ENCODE measurements at places on chromosomes 11 and 22.

DNA sequence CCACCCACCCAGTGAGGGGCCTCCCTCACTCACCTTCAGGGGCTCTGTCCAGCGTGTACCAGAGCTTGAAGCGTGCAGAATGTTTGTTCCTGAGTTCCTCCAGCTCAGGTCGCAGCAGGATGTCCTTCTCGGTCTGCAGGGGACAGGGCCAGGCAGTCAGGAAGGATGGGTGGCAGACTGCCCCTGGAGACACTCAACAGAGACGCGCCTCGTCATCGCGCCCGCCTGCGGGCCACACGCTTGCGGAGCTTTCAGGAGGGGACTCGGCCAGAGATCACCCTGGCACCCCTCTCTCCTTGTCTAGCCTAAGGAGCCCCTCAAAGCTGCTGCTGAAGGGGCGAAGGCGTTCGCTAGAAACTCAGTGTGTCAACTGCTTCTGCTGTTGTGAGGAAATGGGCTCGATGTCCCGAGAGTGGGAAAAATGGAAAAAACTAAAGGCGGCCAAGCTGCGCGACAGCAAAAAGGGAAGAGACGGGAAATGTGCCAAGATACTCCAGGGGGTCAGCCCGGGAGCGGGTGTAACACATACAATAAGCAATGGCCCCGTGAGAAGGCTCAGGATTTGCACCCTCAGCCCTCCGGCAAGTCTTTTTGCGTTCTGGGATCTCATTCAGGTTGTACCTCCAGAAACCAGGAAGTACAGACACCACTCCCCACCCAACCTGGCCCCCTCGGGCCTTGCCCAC is 9.2 kb upstream of the POLDIP3 start:
- no peak for DNase-seq

GRCh38 chr11:32418836-32419235 is 16.5 kb downstream of the WT1 start:
- no peak for DNase-seq

DNA sequence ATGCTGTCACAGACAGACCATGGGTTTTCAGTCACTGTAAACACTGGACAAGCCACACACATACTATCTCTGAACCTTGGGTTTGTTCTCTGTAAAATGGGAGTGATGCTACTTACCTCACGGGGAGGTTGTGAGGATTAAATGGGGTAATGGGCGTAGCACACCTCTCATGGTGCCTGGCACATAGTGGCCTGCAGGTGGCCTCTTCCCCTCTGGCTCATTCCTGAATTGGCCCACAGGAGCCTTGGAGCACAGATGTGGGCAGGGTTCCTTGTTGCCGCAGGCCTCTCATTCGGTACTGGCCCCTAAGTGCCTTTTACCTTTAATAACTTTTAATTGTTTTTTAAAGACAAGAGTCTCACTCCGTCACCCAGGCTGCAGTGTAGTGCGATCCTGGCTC is 11.7 kb downstream of the MICAL2 start:
- DNase-seq = no peak

DNA sequence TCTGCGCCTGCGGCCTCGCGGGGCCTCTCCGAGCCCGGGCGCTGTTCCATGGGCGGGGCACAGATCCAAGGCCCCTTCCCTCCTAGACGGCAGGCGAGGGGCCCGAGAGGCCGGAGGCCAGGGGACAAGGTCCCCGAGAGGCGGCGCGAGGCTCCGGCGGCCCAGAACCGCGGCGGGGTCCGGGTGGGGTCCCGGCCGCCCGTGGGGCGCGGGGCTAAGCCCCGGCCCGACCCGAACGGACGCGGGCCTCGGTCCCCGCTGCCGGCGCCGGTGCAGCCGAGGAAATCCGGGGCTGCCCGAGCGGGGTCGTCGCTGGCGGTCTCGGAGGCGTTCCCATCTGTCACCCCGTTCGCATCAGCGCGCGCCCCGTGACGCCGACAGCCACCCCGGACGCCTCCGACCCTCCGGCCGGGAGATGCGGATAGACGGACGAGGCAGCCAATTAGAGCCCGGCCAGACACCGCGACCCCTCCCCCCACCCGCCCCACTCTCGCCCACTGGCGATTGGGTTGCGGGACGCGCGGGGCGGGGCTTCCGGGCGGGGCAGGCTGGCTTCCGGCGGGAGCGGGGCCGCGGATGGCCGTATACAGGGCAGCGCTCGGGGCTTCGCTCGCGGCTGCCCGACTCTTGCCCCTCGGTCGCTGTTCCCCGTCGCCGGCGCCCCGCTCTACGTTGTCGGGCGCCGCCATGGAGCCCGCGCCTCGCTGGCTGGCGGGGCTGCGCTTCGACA is at the start of gene SELENOO:
Gene SELENOO (plus strand): TSS at position 551 of the 730 bp plus-strand sequence. CDS start 26 bp downstream, at position 577.
- DNase-seq = no peak

DNA sequence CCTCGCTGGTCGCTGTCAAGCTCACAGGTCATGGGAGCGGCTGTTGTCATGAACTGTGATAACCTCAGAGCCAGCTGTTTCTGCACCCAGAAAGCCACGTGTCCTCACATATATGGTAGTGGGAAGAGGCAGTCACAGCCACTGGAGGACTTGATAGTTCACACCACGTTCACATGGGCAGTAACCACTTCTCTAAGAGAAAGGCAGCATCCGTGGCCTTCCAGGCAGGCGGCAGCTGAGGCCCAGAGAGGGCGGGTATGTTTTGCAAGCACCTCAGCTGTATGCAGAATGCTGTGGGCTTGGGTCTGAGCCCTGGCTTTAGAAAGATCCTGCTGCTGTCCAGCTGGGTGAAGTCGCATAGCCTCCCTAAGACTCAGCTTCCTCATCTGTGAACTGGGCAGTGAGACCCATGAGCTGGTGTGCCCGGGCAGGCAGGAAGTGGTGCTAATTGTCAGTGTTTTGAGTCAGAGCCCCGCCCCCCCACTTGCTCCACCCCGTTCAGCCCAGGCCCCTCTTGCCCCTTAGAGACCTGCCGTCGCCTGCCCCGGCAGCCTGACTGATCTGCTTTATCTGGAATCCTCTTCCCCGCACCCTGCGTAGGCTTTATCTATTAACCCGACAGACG is 13.3 kb downstream of the TTC38 start:
- DNase-seq = no peak

DNA sequence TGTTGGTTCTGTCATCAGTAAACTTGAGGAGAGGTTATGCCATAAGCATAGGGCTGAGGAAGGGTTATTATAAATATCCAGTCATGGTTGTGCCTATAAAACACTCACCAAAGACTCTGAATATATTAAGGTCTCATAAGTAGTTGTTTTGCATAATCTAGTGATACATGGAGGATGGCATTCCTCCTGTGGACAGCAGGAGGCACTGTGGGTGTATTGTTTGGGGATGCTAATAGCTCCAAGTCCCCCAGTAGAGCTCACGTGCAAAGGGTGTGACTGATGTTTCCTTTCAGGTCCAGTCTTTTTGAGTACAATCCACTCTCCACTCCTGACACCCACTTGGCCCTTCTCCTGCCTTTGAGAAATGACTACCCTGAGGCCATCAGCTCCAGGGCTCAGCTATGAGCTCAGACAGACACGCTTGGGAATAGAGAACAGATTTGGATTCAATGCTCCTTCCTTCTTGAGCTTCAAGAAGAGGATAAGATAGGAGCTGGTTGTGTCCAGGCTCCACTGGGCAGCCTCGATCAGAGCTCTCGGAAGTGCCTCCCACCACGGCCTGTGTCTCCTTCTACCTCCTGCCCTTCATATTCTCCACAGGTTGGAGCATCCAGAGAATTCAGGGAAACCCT is 85.2 kb upstream of the IGLL5 start:
- no peak for DNase-seq

- no peak for DNase-seq
These were observed 22.3 kb downstream of the PPFIBP2 start for GRCh38 chr11:7536100-7536499.

- no peak for DNase-seq
These were observed 84.9 kb upstream of the HMGXB4 start for GRCh38 chr22:35172442-35172841.

- DNase-seq = no peak
These were observed 2.8 kb upstream of the KCNJ5 start for GRCh38 chr11:128888034-128888985.

GRCh38 chr11:72637198-72637597 is 37.0 kb downstream of the PDE2A start:
- no peak for DNase-seq

DNA sequence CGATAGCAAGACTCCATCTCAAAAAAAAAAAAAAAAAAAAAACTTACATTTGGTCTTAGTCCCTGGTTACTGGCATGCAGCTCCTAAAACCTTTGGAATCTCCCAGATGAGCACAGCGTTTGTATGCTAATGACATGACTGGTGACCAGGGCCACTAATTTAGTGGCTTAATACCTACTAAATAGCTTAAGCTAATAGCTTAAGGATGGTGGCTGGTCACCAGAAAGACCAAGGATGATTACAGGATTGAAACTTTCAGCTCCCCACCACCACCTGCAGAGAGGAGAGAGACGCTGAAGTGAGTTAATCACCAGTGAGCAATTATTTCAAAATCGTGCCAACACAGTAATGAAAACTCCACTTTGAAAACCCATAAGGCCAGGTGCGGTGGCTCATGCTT is 37.1 kb downstream of the DENND5A start:
- no peak for DNase-seq

GRCh38 chr11:118633319-118633690 is 25.9 kb downstream of the PHLDB1 start:
- no peak for DNase-seq

- no peak for DNase-seq
These were observed 157.2 kb upstream of the TMEM45B start for GRCh38 chr11:129658526-129658867.

GRCh38 chr11:75487365-75487764 is 38.4 kb downstream of the GDPD5 start:
- DNase-seq = no peak

- no peak for DNase-seq
These were observed 740.5 kb upstream of the API5 start for GRCh38 chr11:42571131-42571877.

DNA sequence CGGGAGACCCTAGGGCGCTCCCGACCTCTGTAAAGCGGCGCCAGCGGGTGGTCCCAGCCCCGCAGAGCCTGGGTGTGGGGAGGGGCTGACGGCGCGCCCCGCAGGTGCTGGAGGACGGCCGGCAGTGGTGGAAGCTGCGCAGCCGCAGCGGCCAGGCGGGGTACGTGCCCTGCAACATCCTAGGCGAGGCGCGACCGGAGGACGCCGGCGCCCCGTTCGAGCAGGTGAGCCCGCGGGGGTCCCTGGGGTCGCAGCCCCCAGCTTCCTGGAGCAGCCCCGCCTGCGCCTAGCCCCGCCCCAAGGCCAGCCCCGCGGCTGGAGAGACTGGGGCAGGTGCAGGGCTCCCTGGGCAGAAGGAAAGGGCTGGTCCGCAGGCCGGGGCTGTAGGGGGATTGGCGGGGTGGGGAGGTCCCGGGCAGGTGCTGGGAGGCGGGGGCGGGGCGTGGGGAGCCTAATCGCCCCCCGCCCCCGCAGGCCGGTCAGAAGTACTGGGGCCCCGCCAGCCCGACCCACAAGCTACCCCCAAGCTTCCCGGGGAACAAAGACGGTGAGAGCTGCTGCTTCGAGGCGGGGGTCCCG is 19.7 kb downstream of the EPS8L2 start:
- DNase-seq = no peak

GRCh38 chr22:47022075-47022473 is 259.6 kb downstream of the TBC1D22A start:
- DNase-seq = no peak

- no peak for DNase-seq
These were observed 6.8 kb downstream of the BID start for GRCh38 chr22:17767233-17768065.

DNA sequence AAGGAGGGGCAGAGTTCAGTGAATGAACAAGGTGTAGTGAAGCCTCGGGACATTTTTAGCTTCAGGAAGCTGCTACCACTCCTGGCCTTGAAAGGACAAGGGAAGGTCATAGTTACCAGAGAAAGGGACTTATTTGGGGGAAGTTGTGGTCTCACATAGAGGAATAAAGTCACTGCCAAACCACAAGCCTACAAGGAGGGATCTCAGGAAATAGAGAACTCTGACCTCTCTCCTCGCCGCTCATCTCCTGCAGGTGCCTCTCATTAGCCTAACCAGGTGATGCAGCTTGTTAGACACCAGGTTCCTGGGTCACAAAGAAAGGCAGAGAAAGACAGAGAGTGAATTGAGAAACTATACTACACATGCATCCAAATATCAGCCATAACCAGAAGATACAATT is 14.3 kb upstream of the TOLLIP start:
- DNase-seq = no peak

GRCh38 chr11:73152086-73152853 is 10.2 kb upstream of the FCHSD2 start:
- DNase-seq = no peak

GRCh38 chr11:84480131-84480530 is 1147.0 kb downstream of the DLG2 start:
- DNase-seq = no peak

GRCh38 chr22:28477556-28477955 is 202.1 kb downstream of the TTC28 start:
- DNase-seq = no peak

GRCh38 chr22:47168900-47169800 is 406.7 kb downstream of the TBC1D22A start:
- DNase-seq = no peak

GRCh38 chr22:27574002-27574366 is 227.6 kb downstream of the MN1 start:
- DNase-seq = no peak

- no peak for DNase-seq
These were observed 35.1 kb upstream of the ARFGAP3 start for GRCh38 chr22:42892156-42892555.

GRCh38 chr11:95121698-95122097 is 32.1 kb downstream of the ENDOD1 start:
- DNase-seq = no peak

- peak; percentile 58 for DNase-seq
These were observed 1.2 kb downstream of the SYVN1 start for GRCh38 chr11:65132988-65133700.

DNA sequence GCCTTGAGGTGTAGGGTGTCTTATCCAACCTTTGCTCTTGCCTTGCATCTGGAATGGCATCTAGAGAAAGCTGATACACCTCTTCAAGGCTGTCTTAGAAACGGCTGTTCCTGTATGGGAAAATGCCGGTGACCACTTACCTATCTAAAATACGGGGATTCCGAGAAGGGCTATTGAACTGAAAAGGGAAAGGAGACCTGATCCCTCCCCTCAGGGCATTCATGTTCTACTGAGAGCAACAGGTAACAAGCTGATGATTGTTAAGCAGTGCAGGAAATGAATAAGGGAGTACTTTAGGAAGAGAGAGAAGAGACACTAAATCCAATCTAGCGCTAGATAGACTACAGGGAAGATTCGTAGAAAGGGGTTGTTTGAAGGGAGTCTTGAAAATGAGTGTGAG is 1388.1 kb downstream of the FAM181B start:
- no peak for DNase-seq

DNA sequence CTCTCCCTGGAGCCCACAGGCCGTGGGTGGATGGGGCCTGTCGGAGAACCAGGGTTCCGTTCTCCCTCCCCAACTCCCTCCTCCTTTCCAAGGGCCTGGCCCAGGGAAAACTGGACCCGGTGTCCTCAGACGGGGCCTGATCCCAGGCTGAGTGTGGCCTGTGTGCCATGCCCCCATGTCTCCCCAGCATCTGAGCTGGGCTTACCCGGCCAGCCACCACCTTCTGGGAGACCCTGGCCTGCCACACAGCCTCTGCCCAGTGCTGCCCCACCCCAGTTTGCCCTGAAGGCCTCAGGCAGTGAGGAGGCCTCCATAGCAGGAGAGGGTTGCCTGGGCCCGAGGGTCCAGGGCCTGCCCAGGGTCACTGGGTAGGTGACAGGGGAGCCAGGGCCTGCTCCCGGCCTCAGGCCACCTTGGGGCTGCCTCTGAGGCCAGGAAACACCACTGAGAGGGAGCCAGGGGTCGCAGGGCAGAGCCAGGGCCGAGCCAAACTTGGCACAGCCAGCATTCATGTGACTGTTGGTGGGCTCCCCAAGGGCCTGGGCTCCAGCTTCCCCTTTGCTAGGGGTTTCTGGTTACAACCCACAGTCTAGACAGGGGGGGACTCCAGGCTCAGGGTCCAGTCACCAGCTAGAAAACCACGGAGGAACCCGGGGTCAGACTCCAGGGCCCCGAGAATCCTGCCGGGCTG is 590 bp upstream of the IFITM10 start:
- DNase-seq = no peak

All from LNCaP clone FGC (cell line).